ENCODE measurements at places on chromosomes 7 and 10.

DNA sequence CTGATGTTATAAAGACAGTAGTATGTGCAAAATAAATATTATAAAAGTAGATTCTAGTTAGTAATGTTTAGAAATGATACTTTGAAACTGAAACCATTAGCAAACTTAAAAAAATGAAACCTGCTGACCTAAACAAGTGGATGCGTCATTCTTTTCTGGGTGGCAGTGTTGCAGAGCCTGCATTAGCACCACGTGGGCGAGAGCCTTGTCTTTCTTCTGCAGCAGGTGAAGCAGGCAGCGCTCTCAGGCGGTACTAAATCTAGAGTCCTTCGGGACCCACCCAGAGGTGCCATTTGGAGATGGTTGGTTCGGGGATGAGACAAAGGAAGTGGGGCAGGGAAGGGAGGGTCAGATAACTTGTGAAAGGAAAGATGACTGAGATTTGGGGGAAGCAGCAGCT, 759.1 kb upstream of the IGFBP3 start:
- no peak for DNase-seq

- no peak for DNase-seq
Observed at GRCh38 chr10:114545071-114545470, 113.0 kb downstream of the ABLIM1 start.

DNA sequence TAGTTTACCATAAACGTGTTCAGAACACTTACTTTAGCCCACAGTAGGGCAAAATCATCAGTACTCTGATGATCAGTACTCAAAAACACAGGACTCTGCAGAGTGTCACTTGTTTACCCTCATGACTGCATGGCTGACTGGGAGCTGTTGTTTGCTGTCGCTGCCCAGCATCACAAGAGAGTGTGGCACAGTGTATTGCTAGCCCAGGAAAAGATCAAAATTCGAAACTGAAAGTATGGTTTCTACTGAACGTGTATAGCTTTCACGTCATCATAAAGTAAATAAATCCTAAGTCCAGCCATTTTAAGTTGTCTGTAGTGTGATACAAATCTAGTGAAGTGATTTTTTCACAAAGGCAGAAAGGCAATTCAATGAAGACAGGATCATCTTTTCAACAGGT, 184.6 kb downstream of the RAMP3 start:
- no peak for DNase-seq

GRCh38 chr7:129163875-129164544, 19.5 kb downstream of the TSPAN33 start:
- DNase-seq = no peak

All from NCI-H2107 (cell line).